ENCODE measurements at places on chromosomes 1 and 21. TPM values are rescaled to one million over a fixed set of nuclear protein-coding genes. Genes with fewer than 3 reads are reported as not detected.

YIPF1 gene
- 14.1 TPM for total RNA-seq

CHAF1B gene
- 2.4 TPM for total RNA-seq

CELA2B gene
- 0.41 TPM for total RNA-seq

MAB21L3 gene
- total RNA-seq = 0.31 TPM

OR2L5 gene
- not detected for total RNA-seq

GCSAML gene
- 0.72 TPM for total RNA-seq

A3GALT2 gene
- not detected for total RNA-seq

MLLT11 gene
- 1.6 TPM for total RNA-seq

LRRC38 gene
- total RNA-seq = 14.0 TPM

EIF3I gene
- 145 TPM for total RNA-seq

TNFRSF1B gene
- 10.7 TPM for total RNA-seq

MAD2L2 gene
- 33.5 TPM for total RNA-seq

FLG gene
- 5.9 TPM for total RNA-seq

ASCL5 gene
- not detected for total RNA-seq

SUSD4 gene
- 28.9 TPM for total RNA-seq

S100A2 gene
- 46.5 TPM for total RNA-seq

DNA sequence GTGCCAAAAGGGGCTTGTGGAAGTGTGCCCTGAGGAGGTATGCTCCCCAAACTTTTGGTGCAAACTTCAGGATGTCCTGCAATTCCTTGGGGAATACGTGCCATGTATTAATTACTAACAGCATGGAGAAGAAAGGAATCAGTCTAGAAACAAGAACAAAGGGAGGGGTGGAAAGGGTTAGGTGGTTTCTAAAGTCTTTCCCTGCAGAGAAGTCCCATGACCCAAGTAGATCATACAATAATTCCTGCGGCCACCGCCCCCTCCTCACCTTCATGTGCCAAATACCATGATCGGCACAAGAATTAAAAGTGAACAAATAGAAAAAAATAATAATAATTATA lies 258.2 kb downstream of the PLPP3 start:
- DNase-seq = no peak

- no peak for DNase-seq
Observed at GRCh38 chr21:40377135-40377534, 469.8 kb downstream of the DSCAM start.

GRCh38 chr1:88647249-88647645 lies 36.8 kb upstream of the PKN2 start:
- no peak for DNase-seq

GRCh38 chr1:16128338-16128741 lies 27.5 kb downstream of the EPHA2 start:
- DNase-seq = no peak

DNA sequence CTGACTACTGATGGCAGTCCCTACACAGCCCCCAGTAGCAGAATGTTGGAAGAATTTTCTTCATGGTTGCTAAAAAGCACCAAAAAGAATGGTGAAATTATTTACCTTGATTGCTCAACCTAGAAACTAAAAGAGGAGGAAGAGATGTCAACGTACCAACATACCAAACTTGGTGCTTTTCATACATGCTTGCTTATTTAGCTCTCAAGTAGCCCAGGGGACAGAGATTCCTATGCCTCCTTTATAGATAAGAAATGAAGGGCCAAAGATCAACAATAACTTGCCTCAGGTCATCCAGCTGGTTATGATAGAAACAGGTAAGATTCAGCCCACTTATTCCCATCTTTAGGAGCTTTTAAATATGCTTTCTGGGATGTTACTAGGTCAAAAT lies 170.6 kb downstream of the PIGK start:
- no peak for DNase-seq

- peak; percentile 84 for DNase-seq
Observed at GRCh38 chr1:101238681-101239094, 1.9 kb downstream of the S1PR1 start.

- no peak for DNase-seq
Observed at GRCh38 chr1:12285496-12286143, 55.8 kb downstream of the VPS13D start.

GRCh38 chr1:59686574-59686973 lies 128.2 kb upstream of the HOOK1 start:
- no peak for DNase-seq

DNA sequence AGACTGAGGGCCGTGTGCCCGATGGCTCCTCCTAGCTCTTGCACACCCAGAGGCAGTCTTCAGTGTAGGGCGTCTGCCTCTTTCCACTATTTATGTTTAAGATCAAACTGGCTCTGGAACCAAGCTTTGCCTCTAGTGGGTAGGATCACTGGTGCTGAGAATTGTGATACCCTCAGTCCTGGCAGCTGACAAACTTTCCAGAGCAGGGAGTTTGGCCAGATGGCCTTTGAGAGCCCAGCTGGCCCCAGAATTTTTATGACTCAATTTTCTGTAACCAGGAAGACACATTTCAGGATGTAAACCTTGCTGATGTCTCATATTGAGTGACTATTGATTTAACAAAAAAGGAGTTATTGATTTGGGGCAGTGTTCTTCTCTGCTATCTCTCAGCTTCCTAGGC lies 6.7 kb downstream of the COQ8A start:
- peak; percentile 53 for DNase-seq

DNA sequence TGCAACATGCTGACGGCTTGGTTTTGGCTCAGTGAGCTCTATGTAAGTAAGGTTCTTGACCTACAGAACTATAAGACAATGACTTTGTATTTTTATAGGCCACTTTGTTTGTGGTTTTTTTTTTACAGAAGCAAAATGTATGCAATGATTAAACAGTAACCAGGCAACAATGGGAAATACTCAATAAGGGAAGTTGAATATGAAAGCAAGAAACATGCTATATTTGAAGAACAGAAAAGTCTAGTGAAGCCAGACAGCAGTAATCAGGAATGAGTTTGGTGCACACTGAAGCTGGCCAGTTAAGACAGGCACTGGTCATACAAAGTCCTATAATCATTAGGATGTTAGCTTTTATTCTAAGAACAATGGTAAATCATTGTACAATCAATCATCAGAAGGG lies 1926.8 kb downstream of the NCAM2 start:
- DNase-seq = no peak

GRCh38 chr1:186783193-186783592 lies 45.6 kb upstream of the PLA2G4A start:
- DNase-seq = no peak

GRCh38 chr1:35851132-35851869 lies 31.7 kb upstream of the AGO1 start:
- DNase-seq = peak; percentile 90

- DNase-seq = peak; percentile 79
Observed at GRCh38 chr1:59552007-59552406, 255.1 kb downstream of the FGGY start.

DNA sequence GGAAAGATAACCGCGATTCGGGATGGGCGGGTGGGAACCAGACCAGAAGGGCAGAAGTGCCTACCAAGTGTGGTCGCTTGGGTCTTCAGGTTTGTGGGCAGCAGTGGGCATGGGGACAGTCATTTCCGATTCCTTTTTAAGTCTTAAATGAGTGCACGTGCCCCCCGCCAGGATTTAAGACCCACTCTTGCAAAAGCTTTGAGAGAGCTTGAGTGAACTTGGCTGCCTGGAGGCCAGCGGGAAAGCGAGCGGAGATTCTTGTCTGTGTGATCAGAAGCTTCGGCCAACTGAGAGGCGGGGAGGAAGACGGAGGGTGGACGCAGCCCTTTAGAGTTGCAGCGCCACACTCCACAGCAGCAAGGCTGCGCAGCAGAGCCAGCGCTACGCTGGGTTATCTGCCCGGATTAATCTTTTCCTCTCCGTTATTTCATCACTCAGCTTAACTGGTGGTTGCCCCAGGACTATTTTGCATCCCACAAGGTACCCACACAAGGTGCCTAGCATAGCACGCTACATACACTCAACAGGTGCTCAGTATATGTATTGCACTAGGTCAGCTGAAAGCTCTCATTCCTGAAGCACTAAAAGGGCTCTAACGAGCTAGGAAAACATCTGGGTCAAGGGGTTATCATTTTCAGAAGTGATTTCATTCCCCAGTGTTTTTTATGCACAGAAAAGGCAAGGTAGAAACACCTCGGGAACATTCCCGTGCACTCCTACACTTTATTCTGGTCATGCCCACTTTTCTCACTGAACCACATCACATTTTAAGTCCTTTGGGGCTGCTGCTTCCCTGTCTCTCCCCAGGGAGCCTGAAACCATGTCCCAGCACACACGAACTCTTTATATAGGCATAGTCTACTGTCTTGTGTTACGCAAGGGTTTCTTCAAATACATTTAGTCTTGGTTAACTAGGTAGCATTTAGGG lies 1.5 kb upstream of the BATF3 start:
- peak; percentile 63 for DNase-seq

DNA sequence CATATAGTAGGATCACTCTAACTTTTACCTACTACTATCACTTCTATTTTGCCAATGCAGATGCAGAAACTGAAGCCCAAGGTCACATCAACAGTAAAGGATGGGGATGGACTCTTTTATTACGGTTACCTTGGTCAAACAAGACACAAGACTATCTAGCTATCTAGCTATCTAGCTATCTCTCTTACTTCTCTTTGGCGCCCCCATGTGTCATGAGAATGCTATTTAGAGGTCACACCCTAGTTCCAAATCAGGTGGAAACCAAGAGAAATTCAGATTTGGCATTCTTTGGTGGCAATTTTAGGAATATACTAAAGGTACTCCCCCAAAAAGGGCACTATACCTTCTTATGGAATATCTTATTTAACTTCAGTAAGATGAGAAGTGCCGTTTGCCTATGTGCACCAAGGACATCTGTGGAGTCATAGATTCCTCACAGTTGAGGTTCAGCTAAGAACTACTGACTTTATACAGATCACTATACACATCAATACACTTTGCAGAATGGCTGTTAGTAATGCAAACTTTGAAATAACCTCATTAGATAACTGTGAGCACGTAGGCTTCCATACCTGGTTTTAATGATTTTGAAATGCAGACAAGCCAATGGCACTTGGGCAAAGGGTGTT lies 6.7 kb downstream of the ZNF648 start:
- DNase-seq = peak; percentile 41

DNA sequence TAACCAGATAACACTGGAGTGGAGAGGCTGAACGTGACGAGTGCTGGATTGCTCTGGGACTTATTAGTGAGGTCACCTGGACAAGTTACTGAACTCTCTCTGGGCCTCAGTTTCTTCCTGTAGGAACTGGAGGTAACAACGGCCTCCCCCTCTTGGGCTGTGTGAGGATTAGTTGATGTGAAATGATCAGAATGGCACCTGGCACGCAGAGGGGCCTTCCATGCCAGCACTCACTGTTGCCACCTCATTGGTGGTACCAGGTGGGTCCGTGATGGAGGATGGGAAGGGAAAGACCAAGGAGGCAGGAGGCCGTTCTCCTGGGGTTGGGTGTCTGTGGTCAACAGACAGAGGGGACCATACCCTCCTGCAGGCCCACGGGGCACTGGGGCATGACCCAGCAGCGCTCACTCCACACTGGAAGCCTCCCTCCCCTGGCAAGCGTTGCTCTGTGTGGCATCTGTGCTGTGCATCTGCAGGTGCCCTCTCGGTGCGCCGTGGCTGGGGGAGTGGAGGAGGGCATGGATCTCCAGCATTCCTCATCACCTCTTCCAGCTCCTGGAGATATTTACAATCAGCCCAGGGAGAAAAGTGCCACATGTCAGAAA lies 349.5 kb upstream of the VAMP3 start:
- DNase-seq = no peak

DNA sequence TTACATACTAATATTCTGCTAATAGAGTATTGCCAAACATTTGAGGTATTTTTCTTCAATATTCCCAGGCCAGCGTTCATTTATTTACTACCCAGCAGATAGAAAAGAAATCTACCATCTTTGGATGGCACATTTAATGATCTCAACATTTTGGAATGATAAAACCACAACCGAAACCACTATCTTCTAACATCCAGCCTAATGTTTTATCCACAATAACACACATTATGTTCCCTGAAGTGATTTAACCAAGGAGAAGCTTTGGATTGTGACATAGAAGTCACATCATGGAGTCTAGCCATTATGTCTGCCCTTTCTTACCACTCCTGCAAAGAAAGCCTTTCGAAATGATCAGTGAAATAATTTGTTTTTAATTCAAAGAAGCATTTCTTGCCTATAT lies 497.1 kb upstream of the PLXNA2 start:
- no peak for DNase-seq

GRCh38 chr1:42940851-42941639 lies 17.6 kb downstream of the SLC2A1 start:
- DNase-seq = no peak

- DNase-seq = peak; percentile 94
Observed at GRCh38 chr1:169106095-169106920, at the start of gene ATP1B1. TSS of gene ATP1B1 (plus strand) at chr1:169106690. CDS start at chr1:169106830, 140 bp downstream.

DNA sequence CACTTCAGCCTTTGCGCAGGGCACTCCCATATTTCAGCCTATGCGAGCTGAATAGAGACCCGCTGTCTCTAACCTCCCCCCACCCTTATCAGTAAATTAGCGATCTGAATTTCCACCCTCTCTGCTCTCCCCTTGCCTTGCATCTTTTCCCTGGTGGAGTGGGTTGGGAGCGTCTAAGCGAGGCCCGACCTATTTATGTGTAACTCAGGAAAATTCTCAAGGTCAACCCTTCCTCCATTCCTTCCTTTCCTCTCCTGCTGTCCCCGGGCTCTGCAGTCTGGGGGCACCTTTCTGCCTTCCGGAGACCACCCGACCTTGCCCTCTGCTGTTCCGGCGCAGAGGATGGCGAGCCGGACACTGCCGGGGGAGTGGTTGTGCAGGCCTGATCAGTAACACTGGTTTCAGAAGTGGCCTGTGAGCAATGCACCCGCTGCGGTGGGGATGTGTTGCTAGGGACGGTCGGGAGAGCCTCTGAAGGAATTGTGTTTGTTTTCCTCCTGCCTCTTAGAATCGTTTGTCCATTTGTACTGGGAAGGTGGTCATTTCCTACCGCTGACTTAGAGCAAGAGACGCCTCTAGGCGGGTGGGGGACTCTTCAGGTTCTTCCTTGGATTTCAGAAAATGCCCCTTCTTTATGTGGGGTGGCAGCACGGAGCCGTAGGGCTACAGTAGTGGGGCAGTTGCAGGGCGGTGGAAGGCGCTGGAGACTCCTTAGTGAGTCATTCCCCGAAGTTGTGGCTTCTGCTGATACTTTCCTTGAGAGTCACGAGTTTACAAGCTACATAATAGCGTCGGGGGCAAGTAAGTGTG lies 513 bp downstream of the MGST3 start:
- DNase-seq = peak; percentile 57

- DNase-seq = no peak
Observed at GRCh38 chr1:156461781-156462647, 38.6 kb downstream of the MEF2D start.

DNA sequence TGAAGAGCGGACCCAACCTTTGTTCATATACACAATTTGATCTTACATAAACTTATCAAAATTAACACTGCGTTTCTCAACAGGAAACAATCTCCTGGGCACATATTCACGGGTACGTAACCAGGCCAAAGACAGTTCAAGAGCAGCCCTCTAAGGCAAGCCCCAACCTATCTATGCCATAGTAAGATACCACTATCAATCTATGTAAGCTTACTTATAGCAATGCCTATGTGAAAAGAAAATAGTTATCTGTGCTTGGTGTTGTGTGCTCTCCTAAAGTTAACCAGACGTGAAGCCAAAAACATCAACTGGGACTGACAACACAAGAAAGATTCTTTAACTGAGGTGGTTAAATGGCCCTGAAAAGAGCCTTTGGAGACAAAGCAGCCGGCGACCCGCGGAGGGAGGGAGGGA lies 49.4 kb upstream of the BOLA1 start:
- DNase-seq = peak; percentile 40

GRCh38 chr1:89125913-89126580 lies at the start of gene GBP2:
TSS of gene GBP2 (minus strand) at chr1:89126114. CDS start at chr1:89121966, 4,148 bp downstream.
- DNase-seq = peak; percentile 24
